ENCODE measurements at places on chromosomes 11 and 22. TPM values are rescaled to one million over a fixed set of nuclear protein-coding genes. Genes with fewer than 3 reads are reported as not detected.

ZC3H12C gene
- total RNA-seq, result 13.5 TPM

TRIM49 gene
- not detected for total RNA-seq

GRCh38 chr22:37705205-37705604, 8.4 kb downstream of the TRIOBP start:
- no peak for DNase-seq

DNA sequence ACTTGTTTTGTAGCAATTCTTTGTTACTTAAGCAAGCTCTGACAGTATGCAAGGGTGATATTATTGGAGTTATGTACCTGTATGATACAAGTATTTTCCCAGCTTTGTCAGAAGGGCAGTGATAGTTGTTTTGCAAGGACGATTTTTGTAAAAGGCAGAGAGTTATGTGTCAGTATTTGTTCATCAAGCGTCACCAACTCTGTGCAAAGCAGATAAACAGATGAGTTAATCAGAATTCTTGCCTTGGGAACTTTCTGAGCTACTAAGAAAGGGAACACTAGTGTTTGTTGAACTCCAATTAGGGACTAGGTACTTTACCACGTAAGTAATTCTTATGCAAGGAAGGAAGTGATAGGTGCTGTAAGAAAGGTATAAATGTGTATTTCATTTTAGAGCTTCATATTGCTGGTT, 1.4 kb downstream of the USP47 start:
- DNase-seq, result no peak

GRCh38 chr11:36292311-36292722, 3.1 kb upstream of the COMMD9 start:
- no peak for DNase-seq

GRCh38 chr11:76823481-76824028, 37.2 kb upstream of the ACER3 start:
- DNase-seq, result peak; percentile 74

RIBC2 gene
- total RNA-seq, result 2.9 TPM
